ENCODE measurements at places on chromosomes 11 and 22.

DNA sequence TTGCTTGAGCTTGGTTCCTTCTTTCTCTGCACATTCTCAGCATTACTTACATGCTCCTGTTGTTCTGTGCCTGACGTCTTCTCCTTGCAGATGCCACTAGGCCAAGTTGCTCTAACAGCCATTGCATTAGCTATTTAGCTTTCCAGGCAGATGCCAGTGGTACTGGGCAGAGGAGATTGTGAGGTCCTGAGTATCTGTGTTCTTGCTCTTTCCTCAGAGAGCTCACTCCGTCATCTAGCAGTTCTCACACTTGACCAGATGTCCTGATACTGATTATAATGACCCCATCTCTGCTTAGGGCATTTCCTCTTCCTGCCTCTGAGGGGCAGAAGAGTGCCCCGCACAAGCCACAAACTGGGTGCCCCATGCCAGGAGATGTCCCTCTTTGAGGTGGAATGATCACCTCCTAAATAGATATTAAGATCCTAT, 30.7 kb downstream of the ARHGAP1 start:
- DNase-seq = no peak

GRCh38 chr11:7351228-7351627, 99.5 kb downstream of the SYT9 start:
- no peak for DNase-seq

DNA sequence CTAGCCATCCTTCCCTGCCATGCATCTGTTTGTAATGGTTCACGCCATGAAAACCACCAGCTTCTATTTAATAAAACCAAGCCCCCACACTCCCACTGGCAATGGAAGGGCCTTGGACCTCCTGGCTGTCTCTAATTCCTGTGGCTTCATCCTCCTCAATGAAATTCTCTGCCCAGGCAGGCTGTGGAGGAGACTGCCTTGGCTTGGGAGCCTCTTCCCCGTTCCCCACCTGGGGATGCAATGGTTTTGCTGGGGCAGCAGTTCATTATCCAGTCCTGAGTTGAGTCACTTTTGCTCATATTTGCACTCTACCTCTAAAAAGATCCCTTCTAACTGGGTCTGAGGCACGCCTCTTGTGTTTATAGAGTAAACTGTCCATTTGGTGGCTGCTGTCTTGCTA, 515.8 kb downstream of the NTM start:
- no peak for DNase-seq

DNA sequence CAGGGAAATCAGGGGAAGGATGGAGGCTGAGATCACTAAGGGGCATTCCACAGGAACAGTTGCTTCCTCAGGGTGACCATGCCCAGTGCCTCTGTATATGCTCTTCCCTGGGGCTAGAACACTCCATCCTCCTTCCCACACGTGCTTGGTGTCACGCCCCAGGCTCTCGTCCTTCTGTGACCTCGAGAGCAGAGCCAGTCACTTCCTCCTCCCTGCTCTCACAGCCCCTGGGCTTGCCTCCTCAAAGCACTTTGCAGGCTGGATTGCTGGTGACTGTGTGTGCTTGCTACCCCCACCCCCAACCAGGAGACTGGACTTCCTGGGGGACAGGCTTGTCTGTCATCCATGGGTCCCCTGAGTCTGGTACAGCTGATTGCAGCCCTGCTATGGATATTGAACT, 56.5 kb upstream of the AMPD3 start:
- DNase-seq = no peak

GRCh38 chr11:110447897-110448745, 18.4 kb downstream of the FDX1 start:
- no peak for DNase-seq

GRCh38 chr11:27363576-27364117, 632 bp upstream of the CCDC34 start:
- DNase-seq = no peak

GRCh38 chr11:47714554-47715081, 551 bp downstream of the AGBL2 start:
- no peak for DNase-seq

- no peak for DNase-seq
Measured at GRCh38 chr22:19118329-19118880, 3.8 kb downstream of the DGCR2 start.

DNA sequence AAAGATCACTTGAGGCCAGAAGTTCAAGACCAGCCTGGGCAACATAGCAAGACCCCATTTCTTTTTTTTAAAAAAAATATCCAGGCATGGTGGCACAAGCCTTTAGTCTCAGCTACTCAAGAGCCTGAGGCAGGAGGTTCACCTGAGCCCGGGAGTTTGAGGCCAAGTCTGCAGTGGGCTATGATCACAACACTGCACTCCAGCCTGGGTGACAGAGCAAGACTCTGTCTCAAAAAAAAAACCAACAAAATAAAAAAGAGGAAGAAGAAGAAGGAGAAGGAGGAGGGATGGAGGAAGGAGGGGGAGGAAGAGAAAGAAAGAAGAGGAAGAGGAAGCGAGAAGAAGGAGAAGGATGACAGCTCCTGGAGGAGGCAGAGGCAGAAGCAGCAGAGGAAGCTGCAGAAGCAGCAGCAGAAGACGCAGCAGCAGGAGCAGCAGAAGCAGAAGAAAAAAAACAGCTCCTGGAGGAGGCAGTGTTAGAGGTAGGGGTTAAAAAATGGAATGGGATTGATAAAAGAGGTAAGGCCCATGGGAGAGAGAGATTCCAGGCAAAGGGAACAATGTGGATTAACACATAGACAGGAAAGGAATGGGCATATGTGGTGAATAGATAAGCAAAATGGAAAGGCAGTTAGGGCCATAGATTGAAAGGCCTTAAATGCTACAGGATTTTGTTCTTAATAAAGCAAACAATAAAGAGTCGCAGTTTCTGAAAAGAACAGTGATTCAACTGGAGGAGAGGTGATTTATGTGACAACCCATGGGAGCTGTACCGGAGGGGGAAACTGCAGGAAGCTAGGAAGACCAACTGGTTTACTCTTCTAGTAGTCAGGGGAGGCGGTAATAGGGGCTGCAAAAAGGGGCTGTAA, 10.9 kb downstream of the PRCP start:
- no peak for DNase-seq

DNA sequence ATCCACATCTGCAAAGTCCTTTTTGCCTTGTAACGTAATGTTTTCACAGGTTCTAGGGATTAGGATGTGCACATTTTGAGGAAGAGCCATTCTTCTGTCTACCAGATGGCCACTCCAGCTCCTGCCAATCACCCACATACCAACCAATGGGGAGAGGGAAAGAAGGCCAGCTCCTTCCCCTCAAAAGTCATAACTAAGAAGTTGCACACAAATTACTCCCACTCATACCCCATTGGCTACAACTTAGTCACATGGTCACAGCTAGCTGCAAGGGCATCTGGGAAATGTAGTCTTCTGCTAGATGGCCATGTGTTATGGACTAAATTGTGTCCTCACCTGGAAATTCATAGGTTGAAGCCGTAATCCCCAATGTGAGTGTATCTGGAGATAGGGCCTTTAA, 15.4 kb upstream of the MYOD1 start:
- DNase-seq = no peak

GRCh38 chr11:69339041-69339733, 45.2 kb downstream of the MYEOV start:
- no peak for DNase-seq

- no peak for DNase-seq
Measured at GRCh38 chr11:109062445-109062844, 359.5 kb upstream of the C11orf87 start.

Measured in posterior cingulate gyrus (tissue), 11 donors.